Brain pericyte (primary cell): ENCODE measurements at places on chromosomes 2 and 18.

DNA sequence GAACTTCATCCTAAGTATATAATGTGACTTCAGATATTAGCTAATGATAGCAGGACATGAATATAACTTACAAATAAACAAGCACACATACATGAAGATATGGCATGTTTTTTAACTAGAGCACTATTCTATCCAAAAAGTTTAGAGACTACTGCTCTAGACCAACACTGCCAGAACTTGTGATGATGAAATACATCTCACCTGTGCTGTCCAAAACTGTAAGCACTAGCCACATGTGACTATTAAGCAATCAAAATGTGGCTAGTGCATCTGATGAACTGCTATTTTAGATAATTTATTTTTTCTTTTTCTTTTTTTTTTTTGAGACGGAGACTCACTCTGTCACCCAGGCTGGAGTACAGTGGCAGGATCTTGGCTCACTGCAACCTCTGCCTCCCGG, 7.1 kb downstream of the AAK1 start:
- DNase-seq: no peak

- no peak for DNase-seq
Observed at GRCh38 chr2:33129263-33130053, 182.7 kb downstream of the LTBP1 start.

GRCh38 chr2:149421791-149422190, 91.4 kb downstream of the LYPD6 start:
- DNase-seq: no peak

GRCh38 chr18:36247036-36247435, 50.5 kb upstream of the FHOD3 start:
- no peak for DNase-seq

DNA sequence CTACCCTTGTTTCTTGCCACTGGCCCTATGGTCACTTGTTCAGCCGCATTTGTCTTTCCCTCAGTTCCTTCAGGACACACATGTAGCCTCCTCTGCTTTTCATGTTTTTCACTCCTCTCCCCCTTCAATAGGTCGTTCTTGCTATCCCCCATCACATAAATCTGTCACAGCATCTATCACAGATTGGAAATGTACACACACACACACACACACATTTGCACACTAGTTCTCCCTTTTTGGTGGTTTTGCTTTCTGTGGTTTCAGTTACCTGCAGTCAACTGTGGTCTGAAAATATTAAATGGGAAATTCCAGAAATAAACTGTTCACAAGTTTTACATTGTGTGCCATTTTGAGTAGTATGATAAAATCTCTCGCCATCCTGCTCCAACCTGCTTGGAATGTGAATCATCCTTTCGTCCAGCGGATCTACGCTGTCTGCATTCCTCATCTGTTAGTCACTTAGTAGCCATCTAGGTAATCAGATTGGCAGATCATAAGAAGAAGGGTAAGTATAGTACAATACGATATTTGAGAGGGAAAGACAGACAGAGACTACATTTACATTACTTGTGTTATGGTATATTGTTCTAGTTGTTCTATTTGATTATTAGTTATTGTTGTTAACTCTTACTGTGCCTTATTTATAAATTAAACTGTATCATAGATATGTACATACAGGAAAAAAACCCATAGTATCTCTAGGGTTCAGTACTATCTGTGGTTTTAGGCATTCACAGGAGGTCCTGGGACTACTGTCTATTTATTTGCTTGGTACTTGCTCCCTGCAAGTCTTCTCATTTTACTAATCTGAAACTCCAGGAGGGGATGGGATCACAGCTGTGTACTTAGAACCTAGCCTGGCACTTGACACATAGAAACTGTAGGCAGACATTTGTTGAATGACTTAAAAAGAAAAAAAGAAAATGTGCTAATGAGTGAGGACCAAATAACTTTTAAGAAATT, 86.1 kb upstream of the PNPT1 start:
- no peak for DNase-seq

GRCh38 chr2:71669058-71669456, 215.7 kb downstream of the DYSF start:
- DNase-seq: no peak

DNA sequence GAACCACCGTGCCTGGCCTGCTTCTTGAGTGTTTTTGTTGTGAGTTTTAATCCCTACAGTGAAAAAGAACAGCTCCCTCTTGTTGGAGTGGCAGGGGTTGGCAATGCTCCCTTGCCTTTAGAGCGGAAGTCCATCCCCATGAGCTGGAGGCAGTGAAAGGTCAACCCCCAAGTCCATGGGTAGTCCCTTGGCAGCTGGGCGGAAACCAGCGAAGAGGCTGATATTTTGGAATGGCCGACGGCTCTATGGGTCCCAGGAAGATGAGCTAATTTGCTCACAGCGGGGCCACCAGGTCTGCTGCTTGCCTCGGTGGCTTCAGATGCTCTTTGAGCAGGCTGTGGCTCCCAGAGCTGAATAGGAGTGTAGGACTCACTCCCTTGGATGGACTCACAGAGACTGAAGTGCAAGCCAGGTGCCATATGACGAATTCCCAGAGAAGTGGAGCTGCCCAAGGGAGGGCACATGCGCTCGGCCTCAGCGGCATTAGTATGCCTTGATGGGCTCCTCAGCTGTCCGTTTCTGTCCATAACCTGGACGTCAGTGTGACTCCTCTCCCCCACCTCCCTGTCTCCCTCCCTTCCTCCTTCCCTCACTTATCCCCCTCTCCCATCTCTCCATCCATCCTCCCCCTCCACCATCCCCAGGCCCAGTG, 25.4 kb upstream of the RHOB start:
- no peak for DNase-seq

DNA sequence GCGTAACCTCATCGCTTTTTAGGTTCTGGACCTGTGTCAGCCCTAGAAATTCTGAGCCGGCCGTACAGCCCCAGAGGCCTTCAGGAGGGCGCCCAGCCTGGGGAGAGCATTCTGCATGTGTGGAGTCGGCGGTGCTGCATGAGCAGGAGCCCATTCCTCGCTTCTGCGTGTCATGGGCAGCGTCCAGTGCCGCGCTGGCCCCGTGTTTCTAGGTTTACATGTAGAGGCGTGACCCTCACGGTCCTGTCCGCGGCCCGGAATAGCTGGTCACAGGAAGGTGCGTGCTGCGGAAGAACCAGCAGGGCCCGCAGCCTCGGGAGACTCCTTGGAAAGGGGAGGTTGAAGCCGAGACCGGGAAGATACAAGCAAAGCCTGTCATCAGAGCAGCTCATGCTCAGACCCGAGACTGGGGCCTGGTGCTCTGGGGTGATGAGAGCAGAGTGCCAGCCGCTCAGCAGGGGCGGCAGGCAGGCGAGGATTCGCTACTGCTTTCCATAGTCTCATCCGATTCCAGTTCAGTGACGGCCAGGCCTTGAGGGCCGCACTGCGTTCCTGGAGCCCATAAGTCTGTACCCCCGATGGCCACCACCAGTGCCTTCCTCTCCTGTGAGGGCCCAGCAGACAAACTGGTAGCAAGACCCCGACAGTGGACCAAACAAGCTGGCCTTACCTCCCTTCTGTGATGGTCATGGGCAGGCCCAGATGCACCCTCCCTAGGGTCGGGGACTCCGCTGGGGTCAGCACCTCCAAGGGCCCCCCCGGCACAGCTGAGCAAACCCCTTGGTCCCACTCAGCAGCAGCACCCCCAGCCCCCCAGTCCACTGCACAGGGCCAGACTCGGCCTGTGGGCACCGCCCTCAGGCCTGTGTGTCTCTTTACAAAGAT, 15.6 kb upstream of the NFATC1 start:
- DNase-seq: no peak

- DNase-seq: no peak
Observed at GRCh38 chr2:136363900-136364299, 246.0 kb upstream of the CXCR4 start.

DNA sequence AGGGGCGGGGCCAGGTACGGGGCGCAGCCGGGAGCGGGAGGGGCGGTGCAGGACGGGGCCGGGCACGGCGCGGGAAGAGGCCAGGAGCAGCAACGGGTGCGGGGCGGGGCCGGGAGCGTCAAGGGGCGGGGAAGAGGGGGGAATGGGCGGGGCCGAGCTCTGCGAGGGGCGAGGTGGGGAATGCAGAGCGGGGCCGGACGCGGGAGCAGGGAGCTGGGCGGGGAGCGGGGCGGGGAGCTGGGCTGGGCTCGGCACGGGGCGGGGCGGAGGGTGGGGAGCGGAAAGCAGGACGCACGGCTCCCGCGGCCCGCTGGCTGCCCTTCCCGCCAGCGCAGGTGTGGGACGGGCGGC, at the start of gene IMPA2:
IMPA2 (plus strand) TSS at position 316 of the 351 bp plus-strand sequence. CDS start 163 bp downstream, outside the sequence.
- DNase-seq: no peak

DNA sequence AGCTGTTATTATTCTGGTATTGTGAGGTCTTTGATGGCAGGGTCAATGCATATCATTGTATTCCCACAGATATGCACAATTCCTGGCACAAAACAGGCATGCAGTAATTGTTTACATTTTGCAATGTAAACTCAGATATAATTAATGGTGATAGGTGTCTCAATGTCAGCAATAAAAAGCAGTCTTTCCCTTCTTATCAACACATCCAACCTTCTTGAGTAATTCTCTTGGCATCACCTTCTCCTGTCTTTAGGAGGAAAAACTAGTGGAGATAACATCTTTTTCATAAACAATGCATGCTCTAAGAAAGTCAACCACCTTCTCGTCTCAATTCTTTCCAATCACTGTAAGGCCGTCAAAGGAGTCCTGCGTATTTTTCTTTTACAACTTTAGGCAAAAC, 313.3 kb upstream of the GULP1 start:
- DNase-seq: no peak

GRCh38 chr2:22934747-22935146, 450.2 kb upstream of the KLHL29 start:
- no peak for DNase-seq

- no peak for DNase-seq
Observed at GRCh38 chr2:38265461-38265860, 111.6 kb downstream of the ATL2 start.

DNA sequence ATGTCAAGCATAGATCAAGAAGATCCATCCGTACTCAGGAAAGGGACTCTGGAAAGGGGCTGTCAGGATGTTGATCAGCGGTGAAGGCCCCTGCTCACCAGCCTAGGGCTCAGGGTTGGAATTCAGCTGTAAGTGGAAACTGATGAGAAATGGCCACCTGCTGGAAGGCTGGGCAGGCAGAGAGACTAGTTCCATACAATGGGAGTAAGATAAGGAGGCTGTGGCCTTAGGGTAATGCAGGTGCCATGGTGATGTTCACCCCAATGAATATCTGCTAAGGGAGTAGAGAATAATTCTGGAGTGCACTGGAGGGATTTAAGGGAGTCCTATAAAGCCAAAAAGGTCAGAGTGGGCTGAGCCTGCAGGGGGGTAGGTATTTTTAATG, 256.6 kb downstream of the CYRIA start:
- no peak for DNase-seq

GRCh38 chr2:30346471-30347169, 100.4 kb upstream of the LCLAT1 start:
- DNase-seq: no peak

- DNase-seq: no peak
Observed at GRCh38 chr2:192888109-192888508, 693.4 kb upstream of the TMEFF2 start.

DNA sequence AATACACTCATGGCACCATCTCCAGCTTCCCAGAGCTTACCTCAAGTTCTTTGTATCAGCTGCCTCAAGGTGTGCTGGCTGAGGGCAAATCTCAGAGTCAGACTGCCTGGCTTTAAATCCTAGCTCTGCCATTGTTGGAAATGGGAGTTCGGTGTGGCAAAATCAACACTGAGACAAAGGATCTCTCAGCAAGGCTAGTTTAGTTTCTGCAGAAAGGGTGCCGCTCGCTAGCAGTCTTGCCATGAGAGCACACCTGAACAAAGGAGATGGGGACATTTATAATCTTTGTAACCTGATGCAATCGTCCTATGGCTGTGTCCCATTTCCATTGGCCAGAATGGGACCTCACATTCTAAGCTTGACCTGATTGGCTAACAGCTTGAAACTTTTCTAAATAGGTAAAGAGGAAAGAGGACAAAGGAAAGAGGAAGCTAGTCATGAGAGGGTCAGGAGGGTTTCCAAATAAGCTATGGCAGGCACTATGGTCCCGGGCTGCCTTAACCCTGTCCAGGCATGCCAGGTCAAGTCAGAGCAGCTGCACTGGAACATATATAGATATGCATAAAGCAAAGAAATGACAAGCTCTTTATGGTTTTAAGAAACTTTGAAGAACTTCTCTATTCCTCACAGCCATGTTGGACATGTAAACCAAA, 4.3 kb upstream of the UBE2F start:
- no peak for DNase-seq

- DNase-seq: no peak
Observed at GRCh38 chr2:9655441-9656269, 24.9 kb upstream of the YWHAQ start.

DNA sequence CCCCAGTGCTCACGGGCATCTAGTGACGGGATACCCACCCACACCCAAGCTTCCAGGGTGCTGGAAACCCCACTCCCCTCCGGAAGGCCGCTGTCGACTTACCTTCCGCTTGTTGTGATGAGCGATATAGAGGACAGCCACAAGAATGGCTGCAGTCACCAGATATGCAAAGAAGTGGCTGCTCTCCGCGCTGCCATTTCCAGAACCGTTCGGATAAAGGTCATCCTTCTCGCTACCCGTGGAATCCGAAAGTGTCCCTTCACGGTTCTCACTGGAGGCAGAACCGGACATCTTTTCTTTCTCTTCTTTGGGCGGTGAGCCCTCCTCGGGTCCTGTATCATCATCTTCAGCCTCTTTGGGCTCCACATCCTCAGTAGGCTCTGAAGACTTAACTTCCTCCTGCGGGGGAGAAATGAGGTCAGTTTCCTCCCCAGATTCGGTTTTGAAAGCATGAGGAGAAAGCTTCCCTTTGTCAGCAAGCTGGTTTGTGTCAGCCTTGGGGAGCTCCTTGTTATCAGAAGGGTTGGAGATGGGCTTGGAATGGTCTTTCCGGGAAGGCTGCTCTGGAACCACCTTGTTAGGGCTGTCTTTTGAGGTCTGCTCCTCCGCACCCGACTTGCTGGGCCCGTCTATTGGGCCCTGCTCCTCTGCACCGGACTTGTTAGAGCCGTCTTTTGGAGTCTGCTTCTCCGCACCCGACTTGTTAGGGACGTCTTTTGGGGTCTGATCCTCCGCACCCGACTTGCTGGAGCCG, 1.2 kb downstream of the TGOLN2 start:
- no peak for DNase-seq

- no peak for DNase-seq
Observed at GRCh38 chr2:47558116-47558767, 155.3 kb downstream of the MSH2 start.

DNA sequence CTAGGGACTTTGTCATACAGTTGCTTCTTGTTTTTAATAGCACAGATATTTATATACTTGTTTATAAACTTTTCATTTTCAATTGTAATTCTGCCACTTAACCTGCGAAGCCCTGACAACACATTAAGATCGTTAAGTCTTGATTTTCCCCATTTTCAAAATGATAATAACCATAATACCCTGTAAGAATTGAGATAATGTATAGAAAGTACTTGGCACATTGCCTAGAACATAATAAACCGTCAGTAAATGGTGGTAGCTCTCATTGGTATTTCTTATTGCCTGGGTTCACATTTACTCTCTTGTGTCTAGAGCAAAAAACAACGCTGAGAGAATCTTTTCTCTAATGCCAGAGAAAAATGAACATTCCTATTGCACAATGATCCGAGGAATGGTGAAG, 18.6 kb downstream of the PTCD3 start:
- DNase-seq: no peak
